ENCODE measurements at places on chromosomes 6 and 20.

- no peak for DNase-seq
These were observed 106.1 kb downstream of the TNFAIP3 start for GRCh38 chr6:137973201-137973600.

- DNase-seq: no peak
These were observed 48.9 kb upstream of the OLIG3 start for GRCh38 chr6:137543114-137543513.

GRCh38 chr6:130324657-130325056 is 41.2 kb upstream of the TMEM200A start:
- no peak for DNase-seq

GRCh38 chr20:33810885-33811775 is at the start of gene CHMP4B:
Gene CHMP4B (plus strand): TSS chr20:33811348. CDS start chr20:33811469, 121 bp downstream.
- peak; percentile 95 for DNase-seq

Measured in GF-D8 (cell line).